HS-5 (cell line): ENCODE measurements at places on chromosomes 5 and 9.
A peak's percentile ranks its signal among the peaks of the same experiment; 100 is the strongest.

- no peak for DNase-seq
Observed at GRCh38 chr9:127066060-127066850, 56.2 kb downstream of the ANGPTL2 start.

DNA sequence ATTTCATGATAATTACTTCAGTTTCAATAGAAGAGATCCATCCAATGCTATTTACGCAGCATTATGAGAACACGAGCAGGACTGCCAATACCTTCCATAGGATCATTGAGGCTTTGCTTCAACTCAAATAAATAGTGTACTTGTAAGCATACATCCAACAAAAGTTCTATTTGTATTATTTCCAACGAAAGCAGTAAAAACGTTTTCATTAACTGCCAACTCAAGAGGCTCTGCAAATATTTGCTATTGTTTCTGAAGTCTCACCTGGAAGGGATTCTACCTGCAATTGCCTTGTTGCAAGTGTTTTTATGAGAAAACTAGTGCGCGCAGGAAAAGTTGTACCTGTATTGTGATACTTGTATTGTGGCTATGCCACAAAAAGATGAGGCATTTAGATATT lies 11.0 kb upstream of the GNPDA1 start:
- no peak for DNase-seq

- DNase-seq = peak; percentile 61
Observed at GRCh38 chr5:147565524-147565923, 55.7 kb upstream of the DPYSL3 start.

DNA sequence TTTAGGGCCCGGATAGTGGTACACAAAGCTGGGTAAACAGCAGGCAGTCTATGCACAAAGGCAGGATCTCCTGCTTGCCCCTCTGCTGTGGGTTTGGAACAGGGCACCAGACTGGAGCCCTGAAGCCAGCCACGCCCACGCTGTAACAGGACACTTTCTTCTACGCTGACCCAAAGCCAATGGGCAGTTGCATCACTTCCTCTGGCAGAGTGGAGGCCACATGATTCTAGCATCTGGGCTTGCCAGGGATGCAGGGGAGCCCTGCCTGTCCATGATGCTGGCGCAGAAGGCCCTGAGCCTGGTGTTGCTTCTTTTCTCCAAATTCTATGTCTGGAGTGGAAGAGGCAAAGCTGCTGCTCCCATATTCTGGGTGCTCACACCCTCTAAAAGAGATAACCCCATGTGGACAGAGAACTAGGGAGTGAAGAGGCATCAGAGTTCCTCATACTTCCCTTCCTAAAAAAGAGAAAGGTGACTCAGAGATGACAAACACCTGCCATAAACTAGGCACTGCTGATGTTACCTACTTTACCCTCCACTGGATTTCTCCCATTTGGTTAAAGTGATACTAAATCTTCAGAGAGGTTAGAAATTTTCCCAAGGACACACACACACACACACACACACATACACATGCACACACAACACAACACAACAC lies 260.3 kb upstream of the KLF4 start:
- peak; percentile 82 for DNase-seq

DNA sequence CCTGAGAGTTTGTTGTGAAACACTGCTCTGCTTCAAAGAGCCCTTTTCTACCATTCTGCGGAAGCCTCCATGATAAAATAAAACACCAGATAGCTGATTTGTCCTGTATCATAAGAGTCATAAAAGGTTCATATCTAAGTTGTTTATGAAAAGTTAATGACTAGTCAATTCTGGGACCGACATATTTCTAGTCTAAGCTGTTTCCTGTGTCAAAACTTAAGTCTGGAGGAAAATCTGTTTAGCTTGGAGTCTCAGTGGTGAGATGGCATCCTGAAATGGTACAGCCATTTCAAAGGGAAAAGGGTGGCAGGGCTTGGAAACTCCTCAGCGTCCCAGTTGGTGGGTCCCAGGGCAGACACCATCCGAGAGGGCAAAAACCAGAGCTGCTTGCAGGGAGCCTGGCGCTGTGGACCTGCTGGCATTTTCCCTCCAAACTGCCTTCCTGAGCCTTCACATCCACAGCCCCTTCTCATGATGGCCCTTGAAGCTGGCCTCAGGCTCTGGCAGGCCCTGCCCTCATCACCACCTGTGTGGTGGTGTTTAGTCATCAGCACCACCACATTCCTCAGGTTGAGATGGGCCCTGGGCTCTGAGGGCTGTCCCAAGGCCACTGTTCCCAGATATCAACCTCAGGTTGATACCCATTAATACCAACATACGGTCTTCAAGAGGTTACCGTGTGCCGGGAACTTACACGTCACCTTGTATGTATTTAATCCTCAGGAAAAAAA lies 184.0 kb downstream of the HSPA4 start:
- DNase-seq = no peak

- DNase-seq = no peak
Observed at GRCh38 chr5:110716247-110717245, 9.9 kb downstream of the TMEM232 start.

- DNase-seq = no peak
Observed at GRCh38 chr9:131982671-131983239, 96.9 kb downstream of the MED27 start.

- no peak for DNase-seq
Observed at GRCh38 chr9:111810908-111811307, 16.2 kb upstream of the SHOC1 start.

GRCh38 chr9:135456436-135457104 lies 23.0 kb upstream of the PPP1R26 start:
- no peak for DNase-seq

DNA sequence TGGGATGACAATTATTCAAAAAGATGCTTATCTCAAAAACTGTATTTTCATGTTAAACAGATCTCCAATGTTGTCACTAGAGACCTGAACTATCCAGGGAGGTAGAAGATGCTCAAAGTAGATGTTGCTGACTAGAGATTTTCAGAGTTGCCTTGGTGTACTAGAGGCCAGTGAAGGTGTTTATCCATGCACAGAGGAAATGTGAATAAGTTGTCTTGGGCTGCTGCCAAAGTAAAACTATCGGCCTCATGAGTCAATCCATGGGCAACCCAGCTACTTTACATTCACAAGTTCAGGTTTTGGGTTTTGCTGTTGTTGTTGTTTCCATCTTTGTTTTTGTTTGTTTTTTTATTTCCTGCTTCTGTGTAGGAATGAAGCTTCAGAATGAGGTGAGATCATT lies 141.1 kb upstream of the RANBP3L start:
- peak; percentile 72 for DNase-seq

DNA sequence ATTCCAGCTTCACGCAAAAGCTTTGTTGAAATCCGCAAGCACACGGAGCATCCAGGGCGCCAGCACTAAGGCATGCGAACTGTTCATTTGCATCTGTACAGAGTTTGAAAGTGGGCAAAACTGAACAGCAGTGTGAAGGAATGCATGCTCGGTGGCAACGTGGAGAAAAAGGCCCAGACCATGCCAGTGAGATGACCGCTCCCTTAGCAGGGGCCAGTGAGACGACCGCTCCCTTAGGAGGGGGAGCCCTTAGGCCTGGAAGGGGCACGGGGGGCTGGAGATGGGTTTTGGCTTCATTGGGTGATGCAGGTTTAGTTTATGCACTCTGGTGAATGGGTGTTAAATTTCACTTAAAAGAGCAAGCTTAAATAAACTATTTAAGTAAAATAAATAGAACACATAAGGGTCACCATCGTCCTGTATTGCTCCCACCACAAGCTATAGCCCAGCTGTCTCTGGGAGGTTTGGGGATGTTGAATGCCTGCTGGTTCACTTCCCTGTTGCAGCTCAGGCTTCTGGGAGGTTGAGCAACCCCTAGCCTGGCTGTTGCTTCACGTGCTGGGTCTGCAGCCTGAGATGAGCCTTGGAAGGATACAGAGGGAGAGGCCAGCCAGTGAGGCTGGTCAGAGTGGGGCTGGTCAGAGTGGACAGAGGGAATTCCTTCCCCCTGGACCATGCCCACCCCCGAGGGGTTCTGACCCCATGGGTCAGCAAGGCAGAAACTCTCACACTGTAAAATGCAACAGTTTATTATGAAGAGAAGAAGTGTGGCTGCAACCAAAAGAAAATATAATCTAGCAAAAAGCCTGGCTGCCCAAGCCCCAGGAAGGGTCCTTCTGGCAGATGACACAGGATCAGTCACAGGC lies 4.6 kb upstream of the FCN1 start:
- DNase-seq = no peak

DNA sequence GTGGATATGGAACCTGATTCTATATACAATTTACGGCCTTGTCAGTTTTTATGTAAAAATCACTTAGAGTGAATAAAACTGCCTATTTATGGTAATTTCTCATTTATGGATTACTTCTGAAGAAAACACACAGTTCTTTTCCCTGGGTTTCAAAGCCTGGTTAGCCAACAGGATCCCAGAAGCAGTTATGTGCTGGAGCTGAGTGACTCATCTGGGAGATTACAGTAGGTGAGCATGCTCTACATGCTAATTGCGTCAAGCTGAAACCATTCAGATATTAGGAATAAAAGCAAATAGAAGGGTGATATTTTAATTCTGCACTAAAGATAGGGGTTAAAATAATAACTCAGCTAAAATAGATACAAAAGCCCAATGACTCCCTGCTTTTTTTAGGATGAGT lies 47.8 kb downstream of the PDE4D start:
- DNase-seq = no peak

DNA sequence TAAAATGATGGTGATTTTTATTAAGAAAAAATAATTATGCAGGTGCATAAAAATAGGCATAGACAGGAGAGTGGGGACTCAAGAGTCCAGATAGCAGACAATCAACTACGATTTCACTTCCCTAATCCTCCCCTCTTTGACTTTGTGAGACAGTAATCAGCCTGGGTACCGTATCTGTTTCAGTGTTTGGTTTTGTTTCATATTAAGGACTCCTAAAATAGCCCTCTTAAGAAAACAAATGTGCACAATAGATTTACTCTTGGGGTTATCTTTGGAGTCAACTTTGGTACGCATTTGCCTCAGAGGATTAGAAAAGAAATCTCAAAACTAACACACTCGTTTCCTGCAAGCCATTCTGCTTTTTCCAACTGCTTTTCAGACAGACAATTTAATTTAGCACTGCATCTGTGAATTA lies 96.3 kb downstream of the ZNF608 start:
- DNase-seq = no peak

GRCh38 chr5:116404016-116404415 lies 170.6 kb downstream of the SEMA6A start:
- DNase-seq = no peak

- no peak for DNase-seq
Observed at GRCh38 chr5:57181154-57181553, 7.3 kb downstream of the GPBP1 start.

- DNase-seq = no peak
Observed at GRCh38 chr5:135578685-135579341, at the start of gene CXCL14. Gene CXCL14 (minus strand): TSS chr5:135578991. CDS start chr5:135578778, 213 bp downstream.

- DNase-seq = no peak
Observed at GRCh38 chr5:41338136-41338675, 124.9 kb upstream of the C6 start.

GRCh38 chr5:123659011-123659410 lies 147.0 kb downstream of the CSNK1G3 start:
- DNase-seq = no peak

GRCh38 chr5:128736553-128736952 lies 198.5 kb upstream of the FBN2 start:
- no peak for DNase-seq

DNA sequence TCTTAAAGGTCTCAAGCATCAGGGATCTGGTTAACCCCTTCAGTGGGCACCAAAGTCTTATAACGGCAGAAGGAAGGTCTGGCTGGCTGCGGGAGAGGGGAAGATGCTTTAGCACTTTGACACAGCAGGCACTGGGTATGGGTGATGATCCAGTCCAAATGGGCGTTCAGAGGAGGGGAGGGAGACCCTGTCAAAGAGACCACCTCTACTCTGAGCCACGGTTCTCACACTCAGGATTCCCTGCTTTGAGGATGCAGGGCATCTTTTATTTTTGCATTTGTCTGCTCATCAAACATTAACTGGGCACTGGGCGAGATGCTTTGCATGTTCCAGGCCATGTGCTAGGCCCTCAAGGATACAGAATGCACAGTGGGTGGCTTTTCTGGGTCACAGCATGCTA lies 204.0 kb downstream of the DAB2IP start:
- DNase-seq = no peak

DNA sequence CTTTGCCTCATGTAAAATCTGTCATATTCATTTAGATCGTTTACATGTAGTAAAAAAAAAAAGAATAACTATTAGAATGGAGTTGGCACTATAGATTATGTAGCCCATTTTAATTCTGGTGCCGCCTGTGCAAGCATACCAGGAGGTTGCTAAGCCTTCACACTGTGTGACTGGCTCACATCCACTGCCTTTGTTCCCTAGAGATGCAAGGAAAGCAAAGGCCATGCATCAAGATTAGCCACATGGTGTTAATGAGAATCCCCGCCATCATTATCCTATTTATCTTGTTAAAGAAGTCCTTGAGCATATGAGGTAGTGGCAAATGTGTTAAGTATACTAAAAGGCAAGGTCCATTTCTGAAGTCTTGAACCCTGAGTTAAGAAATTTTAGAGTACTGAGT lies 279.6 kb downstream of the RFX3 start:
- no peak for DNase-seq

DNA sequence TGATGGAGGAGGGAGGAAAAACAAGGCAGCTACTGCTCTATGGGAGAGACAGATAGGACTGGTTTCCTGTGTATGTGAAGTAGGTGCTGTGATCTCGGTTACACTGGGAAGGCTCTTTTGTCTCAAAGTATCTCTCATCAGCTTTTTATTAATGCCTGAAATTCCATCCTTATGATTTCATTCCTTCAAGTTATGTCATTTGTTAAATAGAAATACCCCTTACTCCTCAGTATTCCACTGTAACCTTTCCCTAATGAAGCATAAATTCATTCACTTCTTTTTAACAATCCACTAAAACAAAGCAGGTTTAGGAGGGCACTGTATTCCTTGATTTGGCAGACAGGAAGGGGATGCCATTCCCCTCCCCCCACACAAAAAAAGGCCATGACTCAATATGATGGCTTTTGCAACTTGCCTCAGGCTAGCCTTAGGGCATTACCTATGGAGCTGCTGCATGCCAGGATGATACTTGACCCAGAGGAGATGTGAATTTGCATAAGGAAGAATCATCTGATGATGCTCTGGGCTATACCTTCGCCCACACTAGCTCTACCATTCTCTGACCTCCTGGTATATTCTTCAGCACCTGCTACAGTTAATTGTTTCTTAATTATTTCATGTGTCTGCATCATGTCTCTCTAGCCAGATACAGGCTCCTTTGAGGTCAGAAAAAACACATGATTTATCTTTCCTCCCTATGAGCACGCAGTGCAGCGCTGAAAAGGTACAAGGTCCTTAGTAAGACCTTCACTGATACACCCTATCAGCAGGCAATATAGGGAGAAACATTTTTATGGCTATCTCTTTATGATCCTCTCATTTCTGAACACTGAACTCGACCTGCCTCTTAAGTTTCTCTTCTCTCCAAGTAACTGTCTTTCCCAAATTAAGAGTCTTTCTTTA lies 26.3 kb downstream of the NR3C1 start:
- DNase-seq = no peak

GRCh38 chr5:2221450-2221849 lies 338.7 kb upstream of the IRX4 start:
- no peak for DNase-seq
